ENCODE measurements at places on chromosomes 6 and 20. TPM values are rescaled to one million over a fixed set of nuclear protein-coding genes. Genes with fewer than 3 reads are reported as not detected.

The SNAI1 gene
- 5.8 TPM for total RNA-seq

The ARFGEF3 gene
- total RNA-seq: 40.1 TPM

DNA sequence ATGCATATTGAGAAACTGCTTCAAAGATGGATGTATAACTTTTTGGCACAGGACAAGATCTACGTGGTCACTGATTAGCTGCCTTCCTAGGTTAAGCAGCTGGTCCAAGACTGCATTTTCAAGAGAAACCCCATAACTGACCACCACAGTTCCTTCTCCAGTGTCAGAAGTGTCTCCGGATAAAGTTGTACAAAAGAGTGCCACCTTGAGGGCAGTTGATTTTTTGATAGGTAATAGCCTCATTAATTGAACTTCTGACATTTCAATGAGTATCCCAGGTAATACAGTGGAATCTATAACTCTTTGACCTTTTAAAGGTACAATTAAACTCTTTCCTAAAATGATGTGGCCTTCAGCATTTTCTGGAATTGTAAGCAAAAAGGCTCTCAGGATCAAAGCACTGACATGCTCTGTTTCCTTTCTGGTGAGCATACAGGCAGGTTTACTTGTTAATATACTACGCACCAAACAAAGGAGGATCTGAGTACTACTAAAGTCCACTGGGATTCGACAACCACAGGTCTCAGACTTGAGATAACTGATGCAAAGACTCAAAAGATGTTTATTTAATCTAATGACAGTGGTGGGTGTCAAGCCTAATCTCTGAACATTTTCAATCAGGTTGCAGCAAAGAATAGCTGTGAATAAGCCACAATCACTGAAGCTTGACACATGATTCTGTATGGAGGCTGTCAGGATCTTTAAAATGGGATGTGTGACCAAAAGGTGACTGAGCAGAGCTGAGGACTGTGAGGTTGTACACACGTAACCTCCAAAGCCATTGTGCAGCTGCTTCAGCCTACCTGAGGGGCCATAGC is 21.2 kb downstream of the MKKS start:
- no peak for DNase-seq

DNA sequence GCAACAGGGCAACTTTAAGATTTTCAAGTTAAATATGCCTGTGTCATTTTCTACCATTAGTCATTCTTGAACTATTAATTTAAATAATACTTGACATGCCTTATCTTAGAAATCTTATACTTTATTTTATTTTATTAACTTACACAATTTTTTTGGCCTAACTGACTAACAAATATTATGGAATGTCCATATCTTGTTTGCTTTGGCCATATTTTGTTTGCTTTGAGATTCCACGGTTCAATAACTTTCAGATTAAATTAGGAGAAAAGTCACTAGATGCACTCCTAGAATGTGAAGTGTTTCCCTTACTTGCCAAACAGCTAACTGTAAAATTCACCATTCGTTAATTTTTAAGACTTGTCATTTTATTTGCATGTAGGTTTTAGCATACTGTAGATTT is 684.0 kb upstream of the MANEA start:
- no peak for DNase-seq

The SPATS1 gene
- not detected for total RNA-seq

DNA sequence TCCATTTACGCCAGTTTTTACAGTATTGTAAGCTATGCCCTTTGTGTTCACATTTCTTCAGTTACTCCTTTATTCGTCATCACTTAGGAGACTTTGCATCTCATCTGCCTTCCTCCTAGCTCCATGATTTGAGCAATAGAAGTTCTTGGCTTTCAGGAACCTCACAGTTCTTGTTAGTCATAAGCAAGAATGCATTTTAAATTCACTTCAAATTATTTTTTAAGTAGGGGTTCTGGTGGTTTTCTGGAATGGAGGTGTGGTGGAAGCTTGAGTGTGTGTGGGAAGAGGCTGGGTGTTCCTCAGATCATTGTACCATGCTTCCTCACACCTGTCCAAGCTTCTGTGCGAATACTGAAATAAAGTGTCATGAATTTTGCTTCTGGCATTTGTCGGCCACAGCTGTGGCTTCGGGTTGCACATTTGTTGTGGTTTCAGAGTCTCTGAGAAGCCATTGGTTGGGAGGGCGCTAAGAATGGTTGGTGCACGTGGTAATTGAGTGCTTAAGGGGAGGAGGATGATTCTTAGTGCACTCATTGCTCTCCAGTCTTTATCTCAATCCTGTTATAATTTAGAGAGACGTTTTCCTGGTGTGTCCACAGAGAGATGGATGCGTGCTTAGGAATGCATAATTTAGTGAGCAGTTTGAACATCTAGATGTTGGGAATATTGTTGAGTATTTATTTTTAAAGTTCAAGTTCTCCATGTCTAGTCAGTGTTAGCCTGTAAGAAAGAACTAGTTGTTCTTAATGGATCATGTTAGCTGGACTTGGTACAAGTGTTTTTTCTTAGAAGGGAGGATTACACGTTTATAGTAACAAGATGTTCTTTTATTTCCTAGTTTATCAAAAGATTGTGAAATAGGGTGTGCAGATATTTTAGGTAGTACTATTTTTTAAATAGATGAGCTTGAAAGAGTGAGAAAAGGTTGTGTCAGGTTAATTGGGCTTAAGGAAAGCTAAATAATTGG is 31.9 kb downstream of the FOXO3 start:
- DNase-seq: no peak
